ENCODE measurements at places on chromosomes 7 and 10. TPM values are rescaled to one million over a fixed set of nuclear protein-coding genes. Genes with fewer than 3 reads are reported as not detected.

DNA sequence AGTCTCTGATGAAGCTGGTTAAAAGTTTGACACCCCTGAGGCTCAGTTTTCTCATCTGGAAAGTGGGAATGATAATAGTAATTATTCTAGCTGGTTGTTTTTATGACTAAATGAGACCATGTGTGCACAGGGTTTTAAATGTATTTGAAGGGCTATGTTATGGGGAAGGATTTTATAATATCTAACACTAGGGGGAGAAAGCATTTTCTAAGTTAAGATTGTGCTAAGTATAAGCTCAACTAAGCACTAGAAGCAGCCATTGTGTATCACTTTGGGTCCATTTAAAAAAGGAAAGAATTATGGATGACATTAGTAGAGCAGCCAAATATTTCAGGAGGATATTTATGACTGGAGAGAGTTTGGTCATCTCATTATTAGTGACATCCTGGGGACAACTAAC lies 49.5 kb upstream of the CREB5 start:
- no peak for DNase-seq

- DNase-seq: no peak
Measured at GRCh38 chr7:37074370-37074769, 350.1 kb upstream of the AOAH start.

The COL26A1 gene
- total RNA-seq: not detected

GRCh38 chr7:74299401-74299800 lies 10.2 kb downstream of the CLIP2 start:
- no peak for DNase-seq

DNA sequence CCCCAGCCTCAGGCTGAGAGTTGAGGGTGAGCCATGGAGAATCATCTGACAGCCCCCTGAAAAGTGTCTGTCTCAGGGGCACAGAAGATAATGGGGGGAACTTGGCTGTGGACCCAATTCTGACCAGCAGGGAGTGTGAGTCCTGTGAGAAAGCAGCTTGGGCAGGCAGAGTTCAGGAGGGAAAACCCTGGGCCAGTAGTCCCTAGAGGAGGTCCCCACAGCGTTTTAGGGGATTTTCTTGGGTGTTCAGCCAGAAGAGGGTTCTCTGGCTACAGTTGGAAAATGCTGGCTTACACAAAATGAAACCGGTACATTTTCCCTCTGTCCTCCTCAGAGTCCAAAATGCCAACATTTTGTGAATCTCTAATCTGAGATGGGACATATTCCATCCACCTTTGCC lies 35.8 kb upstream of the TRIM8 start:
- no peak for DNase-seq

- DNase-seq: peak; percentile 20
Measured at GRCh38 chr7:96075510-96076349, 246.2 kb downstream of the SLC25A13 start.

DNA sequence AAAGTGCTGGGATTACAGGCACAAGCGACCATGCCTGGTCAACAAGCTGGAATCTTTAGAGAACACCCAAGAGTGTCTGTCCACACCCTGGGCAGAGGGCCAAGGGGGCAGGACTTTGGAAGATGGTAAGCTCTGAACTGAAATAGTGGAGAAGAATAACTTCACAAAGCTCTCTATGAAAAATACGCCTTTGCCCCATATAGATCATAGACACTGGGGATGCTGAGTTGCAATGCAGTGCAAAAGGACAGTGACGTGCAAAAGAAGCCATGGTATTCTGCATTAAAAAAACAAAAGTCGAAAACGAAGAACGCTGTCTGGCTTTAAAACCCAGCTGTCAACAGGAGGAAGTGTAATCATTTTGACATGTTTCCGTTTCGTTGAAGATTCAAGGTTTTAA lies 353.6 kb downstream of the CALN1 start:
- no peak for DNase-seq

- DNase-seq: no peak
Measured at GRCh38 chr10:34193931-34194626, 621.0 kb downstream of the PARD3 start.

The MYO1G gene
- total RNA-seq: under 0.01 TPM

The IFIT1 gene
- total RNA-seq: 1.0 TPM

DNA sequence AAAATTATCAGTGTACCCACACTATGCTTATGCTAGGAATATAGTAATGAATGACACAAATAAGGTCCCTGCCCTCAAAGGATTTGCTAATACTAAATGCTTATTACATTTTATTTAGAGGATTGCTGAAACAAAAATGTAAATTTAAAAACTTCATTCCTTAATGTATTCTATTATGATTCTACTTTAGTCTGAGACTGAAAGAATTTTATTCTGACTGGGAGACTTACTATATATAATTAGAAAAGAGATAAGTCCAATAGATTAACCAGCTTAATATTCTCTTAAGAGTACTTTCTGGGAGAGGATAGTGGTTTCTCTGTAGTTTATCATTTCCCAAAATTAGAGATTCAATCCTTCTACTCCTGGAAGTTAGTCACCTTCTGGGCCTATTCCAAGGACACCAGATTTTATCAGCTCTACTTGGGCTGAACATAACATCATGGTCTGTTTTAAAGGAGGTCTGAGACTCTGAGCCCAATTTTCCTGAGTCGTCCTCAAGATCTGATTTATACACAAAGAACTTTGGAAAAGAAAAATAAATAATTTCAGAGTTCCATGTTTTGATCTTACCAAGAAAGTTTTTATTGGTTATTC lies 41.1 kb downstream of the ASZ1 start:
- no peak for DNase-seq

DNA sequence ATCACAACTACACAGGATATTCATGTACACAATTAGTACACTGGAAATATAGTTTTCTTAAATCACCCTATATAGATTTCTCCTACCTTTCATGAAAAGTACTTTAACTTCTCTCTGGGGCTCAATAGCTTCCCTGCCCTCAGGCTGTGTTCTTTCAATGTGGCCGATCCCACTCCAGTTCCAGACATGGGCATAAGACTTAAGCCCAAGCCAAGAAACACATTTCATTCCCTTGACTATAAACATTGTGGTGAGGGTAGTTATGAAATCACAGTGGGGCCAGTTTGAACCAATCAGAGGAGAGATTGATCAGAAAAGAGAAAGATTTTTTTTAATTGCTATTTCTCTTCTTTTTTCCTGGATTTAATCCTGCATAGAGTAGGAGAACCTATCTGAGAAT lies 904.6 kb upstream of the SORCS1 start:
- no peak for DNase-seq

GRCh38 chr10:78194539-78195402 lies 161.1 kb downstream of the RPS24 start:
- DNase-seq: no peak

DNA sequence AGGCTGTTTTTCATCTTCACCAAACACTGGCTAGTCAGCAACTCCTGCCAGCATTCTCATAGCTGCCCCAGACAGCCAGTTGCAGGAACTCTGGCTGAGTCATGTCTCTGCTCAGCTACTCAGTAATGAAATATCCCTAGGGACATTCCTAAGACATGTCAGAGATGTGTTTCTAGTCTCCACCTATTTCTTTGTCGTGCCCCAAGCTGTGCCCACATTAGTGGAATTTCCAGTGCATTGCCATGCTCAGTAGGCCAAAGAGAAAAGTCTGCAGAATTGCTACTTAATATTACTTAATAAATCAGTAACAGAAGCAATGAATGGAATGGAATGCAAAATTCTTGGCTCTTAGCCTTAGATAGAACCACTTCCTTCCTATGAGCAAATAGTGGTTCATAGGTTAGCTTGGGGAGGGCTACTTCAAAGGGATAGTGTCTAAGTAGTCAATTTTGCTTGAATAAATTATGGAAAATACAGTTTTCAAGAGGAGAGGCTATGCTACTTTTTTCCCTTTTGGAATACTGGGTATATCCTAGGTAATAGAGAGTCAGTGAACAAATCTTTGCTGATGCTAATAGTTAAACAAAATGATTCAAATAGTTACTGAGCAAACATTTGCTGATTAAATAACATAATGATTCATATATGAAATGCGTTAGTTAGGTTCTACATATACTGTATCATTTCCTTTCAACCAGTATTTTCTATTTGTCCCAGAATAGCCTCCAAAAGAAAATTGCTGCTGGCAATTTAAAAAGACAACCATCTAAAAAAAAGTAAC lies 23.6 kb upstream of the SEMA3C start:
- peak; percentile 92 for DNase-seq

The IDI2 gene
- total RNA-seq: not detected

GRCh38 chr7:4681886-4682620 lies at the start of gene FOXK1:
Gene FOXK1, plus strand, starts transcription at chr7:4682295. Its CDS starts 14 bp downstream, at chr7:4682309.
- DNase-seq: peak; percentile 83

GRCh38 chr10:102781090-102781920 lies 37.6 kb downstream of the WBP1L start:
- no peak for DNase-seq

DNA sequence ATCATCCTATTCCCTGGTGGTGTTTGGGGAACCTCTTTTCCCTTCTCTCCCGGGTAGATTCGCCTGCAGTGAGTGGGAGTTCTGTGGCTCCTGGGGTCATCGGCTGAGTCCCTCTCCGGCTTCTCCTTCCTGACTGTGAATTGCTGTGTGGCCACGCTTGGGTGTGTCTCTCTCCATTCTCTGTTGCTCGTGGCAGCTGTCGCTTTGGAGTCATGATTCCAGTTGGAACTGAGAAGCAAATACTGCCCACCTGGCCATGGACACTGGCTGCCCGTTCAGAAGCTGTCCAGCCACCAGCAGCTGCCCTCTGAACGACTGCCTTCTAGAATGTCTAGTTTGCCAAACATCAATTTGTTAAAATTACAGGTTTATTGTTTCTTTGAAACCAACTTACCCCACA lies 23.1 kb upstream of the PITRM1 start:
- no peak for DNase-seq

DNA sequence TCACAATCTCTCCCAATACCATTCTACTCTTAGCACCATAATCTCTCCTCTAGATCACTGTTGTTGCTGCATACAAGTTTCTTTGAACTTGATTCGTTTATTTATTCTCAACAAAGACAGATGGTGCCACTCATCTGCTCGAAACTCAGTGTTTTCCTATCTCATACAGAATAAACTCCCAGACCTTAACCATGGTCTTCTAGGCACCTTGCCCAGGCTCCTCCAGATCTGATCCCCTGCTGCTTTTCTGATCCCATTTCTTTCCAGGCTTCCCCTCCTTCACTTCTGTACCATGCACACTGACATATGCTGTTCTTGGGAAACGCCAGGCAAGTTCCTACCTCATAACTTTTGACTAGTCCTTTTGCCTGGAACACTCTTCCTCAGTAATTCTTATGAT lies 645.7 kb downstream of the DNAJB9 start:
- no peak for DNase-seq

DNA sequence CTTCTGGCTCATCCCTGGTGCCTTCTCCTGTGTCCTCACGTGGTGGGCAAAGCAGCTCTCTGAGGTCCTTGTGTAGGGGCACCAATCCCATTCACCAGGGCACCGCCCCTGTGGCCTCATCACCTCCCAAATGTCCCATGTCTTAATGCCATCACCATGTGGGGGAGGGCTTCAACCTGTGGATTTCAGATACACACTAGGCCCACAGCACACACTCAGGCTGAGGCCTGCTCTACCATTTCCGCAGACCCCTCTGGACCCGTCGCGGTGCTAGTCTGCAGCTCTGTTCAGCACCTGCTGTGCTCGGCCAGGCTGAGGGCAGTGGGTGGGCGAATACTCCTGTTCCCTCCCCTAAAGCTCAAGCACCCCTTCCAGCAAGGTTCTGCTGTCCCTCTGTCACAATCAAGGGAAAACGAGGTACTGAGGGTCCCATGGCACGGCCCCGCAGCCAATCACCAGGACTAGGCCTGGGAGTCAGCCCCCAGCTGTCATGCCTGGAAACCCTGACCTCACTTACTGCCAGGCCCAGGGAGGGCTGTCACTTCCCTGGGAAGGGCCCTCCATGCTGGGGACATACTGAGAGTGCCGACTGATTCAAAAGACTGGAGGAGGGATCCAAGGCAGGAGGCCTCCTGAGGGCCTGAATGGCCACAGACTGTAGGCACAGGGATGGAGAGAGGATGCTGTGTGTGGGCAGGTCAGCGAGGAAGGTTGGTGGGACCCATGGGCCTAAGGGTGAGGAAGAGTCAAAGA lies 123.8 kb upstream of the RET start:
- no peak for DNase-seq

The ABCB1 gene
- 1.0 TPM for total RNA-seq

- peak; percentile 84 for DNase-seq
Measured at GRCh38 chr7:132430861-132431822, 145.1 kb downstream of the PLXNA4 start.

The IMMP2L gene
- 7.2 TPM for total RNA-seq

The FAM25A gene
- total RNA-seq: not detected

DNA sequence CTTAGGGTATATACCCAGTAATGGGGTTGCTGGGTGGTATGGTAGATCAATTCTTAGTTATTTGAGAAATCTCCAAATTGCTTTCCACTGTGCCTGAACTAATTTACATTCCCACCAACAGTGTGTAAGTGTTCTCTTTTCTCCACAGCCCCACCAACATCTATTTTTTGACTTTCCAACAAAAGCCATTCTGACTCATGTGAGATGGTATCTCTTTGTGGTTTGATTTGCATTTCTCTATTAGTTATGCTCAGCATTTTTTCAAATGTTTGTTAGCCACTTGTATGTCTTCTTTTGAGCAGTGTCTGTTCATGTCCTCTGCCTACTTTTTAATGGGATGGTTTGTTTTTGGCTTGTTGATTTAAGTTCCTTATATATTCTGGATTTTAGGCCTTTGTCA lies 66.4 kb downstream of the MGAM2 start:
- no peak for DNase-seq

- DNase-seq: no peak
Measured at GRCh38 chr10:102403115-102403514, 7.6 kb downstream of the NFKB2 start.

The PRLHR gene
- not detected for total RNA-seq

- DNase-seq: no peak
Measured at GRCh38 chr10:63703740-63704345, 182.6 kb downstream of the REEP3 start.

GRCh38 chr10:88833723-88834122 lies 17.9 kb downstream of the ANKRD22 start:
- DNase-seq: no peak

- no peak for DNase-seq
Measured at GRCh38 chr7:8201846-8202441, 60.0 kb downstream of the ICA1 start.

- no peak for DNase-seq
Measured at GRCh38 chr10:112126901-112127300, 56.7 kb downstream of the GPAM start.

GRCh38 chr7:158047391-158048059 lies 540.1 kb downstream of the PTPRN2 start:
- no peak for DNase-seq

Data from dermis microvascular lymphatic vessel endothelial cell (primary cell).